ENCODE measurements at places on chromosomes 16 and 17.

- no peak for DNase-seq
Observed at GRCh38 chr17:79993390-79994227, 42.1 kb downstream of the TBC1D16 start.

- no peak for DNase-seq
Observed at GRCh38 chr17:58597371-58597770, 82.9 kb upstream of the MTMR4 start.

GRCh38 chr17:83177611-83178532 lies 98.5 kb downstream of the METRNL start:
- no peak for DNase-seq

DNA sequence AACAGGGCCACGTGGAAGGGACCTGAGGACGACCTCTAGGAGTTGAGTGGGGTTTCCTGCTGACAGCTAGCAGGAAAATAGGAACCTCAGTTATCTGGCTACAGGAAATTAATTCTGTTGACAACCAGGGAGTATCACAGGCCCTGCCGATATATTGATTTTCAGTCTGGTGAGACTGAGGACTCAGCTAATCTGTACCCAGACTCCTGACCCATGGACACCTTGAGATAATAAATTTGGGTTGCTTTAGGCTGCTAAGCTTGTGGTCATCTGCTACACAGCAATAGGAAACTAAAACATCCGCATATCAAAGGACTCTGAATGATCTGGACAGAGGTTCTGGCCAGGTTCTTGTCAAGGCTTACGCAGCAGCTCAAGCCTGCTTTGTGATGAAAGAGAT lies 80.8 kb upstream of the CNEP1R1 start:
- DNase-seq = no peak

DNA sequence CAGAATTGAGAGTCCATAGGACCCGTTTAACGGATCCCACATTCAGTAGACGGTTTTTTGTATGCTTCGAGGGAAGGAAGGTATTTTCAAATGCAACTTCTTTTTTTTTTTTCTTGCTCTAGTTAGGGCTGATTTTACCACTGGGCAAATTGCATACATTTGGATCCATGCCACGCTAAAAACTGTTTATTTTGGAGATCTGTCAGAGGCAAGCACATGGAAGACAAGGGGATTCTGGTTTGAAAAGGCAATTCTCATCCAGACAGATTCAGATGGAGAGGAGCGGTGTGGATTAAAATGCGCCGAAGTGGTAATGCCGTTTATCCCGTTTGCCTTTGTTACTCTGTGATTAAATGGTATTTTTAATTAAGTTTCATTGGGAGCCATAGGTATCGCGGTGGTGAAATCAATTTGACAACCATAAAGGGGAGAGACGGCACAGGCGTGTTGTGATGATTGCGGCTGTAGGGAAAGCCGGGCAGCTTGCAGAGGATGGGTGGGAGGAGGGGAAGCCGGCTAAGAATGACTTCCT lies 170.4 kb downstream of the IRX3 start:
- no peak for DNase-seq

DNA sequence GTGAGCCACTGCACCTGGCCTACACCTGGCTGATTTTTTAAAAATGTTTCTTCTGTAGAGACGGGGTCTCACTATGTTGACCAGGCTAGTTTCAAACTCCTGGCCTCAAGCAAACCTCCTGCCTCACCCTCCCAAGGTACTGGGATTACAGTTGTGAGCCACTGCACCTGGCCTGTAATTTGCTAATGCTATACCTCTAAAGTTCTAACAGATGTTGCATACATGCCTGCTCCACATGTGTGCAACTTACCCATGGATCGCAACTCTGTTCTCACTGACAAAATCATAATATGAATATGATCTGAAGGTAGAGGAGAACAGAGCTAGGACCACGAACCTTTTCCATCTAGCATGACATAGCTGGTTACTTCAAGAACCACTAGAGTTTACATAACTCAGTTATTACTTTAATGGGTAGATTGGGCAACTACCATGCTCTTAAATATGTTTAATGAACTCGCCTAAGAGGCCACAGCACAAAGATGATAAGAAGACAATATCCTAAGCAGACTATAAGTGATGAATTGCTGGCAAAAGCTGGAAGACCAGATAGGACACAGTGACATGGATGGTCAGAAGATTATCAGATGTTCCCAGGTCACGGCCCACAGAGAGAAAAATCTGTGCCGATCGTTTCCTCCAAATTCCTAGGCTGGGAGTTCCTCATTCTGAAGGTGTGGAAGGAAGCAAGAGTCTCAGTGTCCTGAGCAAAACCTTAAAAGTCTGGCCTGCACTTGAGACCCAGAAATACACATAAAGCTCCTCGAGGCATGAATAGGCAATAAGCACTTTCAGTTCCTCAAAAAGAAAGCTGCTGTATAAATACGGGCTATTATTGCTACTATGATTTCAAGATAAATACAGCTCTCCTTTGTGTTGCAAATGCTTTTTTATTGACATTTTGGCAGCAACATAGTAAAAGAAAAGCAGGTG lies 53.6 kb upstream of the ICAM2 start:
- no peak for DNase-seq

DNA sequence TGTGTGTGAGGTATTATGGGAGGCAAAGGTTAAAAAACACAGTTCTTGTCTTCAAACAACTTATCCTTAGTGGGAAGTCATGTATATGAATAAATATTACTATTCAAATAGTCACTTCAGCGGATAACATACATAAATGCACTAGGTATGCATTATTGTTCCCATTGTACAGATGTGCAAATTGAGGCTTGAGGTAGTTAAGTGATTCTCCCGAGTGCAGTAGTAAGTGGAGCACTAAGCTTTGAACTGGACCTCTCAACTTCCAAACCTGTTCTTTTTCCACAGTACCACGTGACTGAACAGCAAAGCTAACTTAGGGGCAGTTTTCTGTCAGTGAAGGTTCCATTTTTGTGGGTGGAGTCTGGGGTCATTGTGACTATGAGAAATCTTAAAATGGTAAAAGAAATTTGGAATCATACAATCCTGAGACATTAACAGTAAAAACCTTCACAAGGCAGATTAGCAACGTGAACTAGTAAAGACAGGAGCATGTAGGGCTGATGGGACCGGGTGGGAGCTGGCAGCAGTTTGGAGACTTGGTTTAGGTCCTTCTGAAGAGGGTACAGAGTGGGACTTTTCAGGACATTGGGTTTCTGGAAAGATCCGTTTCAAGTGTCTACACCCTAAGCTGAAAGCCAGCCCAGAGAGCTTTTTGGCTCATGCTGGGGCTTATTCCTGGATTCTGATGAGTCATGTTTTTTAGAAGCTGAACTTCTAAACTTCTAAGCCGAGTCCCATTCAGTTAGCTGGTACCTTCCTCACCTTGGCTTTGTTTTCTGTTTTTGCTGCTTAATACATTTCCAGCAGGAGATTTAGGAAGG lies 204.9 kb downstream of the PRKCA start:
- no peak for DNase-seq

- no peak for DNase-seq
Observed at GRCh38 chr16:54631782-54632181, 298.9 kb upstream of the IRX5 start.

DNA sequence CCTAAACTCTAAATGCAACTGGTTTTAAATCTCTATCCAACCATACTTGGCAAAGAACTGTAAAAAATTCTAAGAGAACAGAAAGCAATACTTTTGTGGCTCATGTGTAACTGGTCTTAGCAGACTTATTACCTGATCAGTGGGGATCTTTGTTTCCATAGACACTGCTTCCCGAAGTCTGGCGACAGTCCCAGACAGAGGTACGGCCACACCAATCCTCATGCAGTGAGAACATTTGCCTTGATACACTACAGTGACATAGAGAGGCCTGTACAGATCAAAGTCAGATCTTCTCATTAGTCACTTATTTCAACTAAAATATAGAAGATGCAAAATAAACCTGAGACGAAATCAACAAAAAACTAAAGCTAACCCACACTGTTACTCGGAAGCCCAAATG lies 43.9 kb downstream of the USP31 start:
- no peak for DNase-seq

- no peak for DNase-seq
Observed at GRCh38 chr16:59719121-59719520, 985.0 kb upstream of the GOT2 start.

DNA sequence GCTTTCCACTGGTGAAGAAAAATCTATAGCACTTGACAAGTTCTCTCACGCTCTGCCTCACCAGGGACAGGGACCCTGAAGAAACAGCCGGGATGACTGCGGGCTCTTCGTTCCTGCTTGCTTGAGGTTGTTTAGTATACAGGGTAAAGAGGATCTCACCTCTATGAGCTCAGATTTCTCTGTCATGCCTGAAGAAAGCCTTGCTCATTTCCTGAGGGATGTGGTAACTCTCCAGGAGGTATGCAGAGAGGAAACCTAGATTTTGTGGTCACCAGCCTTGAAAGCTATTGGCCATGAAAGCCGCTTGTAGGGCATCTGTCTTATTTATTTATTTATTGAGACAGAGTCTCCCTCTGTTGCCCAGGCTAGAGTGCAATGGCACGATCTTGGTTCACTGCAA lies 23.2 kb downstream of the USP43 start:
- no peak for DNase-seq

GRCh38 chr16:3536851-3537250 lies 36.0 kb downstream of the CLUAP1 start:
- no peak for DNase-seq

DNA sequence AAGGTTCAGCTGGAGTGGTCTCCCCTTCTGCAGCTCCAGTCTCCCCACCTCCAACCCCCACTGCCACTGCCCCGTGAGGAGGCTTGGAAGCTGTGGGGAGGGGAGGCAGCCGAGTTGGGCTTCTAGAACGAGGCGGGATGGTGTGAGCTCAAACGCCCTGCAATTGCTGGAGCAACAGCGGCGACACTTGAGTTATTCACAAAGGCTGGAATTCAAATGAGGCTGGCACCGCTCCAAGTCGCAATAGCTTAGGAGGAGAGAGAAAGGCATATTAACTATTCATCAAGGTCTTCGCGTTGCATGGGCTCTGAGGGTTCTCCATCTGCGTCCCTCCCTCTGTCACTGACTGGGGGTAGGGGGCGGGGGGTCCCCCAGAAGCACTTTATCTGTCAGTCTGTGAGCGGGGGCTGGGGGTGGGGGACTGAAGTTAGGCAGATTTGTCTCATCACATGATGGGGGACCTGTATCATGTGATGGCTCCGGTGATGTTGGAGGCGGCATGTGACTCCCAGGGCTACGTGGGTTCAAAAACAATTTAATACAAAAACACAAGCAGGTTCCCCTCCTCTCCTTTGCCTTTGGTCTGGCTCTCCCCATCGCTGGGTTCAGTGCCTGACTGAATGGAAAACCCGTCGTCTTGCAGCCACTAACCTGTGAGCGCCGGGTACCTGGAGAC lies 70.5 kb downstream of the RBBP6 start:
- no peak for DNase-seq

DNA sequence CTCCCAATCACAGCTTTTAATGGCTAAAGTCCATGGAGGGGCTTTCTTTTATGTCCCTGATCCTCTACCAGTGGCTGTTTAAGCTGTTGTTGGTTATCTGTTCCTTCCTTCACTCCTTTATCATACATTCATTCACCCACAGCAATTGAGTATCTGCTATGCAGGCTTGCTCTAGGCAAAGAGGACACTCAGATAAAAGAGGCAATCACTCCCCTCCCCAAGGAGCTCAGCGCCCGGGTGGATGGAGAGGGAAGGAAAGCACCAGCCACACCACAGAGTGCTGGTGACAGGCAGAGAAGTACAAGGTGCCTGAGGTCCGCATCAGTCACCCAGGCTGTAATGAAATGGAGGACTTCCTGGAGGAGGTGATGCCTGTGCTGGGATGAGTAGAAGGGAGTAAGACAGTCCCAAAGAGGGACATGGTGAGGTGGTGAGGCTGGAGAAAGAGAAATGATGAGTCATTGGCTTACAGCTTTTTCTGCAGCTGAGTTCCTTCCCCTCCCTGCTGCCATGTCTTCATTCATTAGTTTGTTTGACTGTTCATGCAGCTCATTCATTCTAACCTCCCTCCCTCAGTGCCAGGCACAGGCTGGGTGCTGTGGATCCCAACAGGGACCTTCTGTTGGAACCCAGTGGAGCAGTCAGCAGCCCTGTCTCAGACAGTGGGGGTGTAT lies 12.8 kb upstream of the NGFR start:
- DNase-seq = no peak

DNA sequence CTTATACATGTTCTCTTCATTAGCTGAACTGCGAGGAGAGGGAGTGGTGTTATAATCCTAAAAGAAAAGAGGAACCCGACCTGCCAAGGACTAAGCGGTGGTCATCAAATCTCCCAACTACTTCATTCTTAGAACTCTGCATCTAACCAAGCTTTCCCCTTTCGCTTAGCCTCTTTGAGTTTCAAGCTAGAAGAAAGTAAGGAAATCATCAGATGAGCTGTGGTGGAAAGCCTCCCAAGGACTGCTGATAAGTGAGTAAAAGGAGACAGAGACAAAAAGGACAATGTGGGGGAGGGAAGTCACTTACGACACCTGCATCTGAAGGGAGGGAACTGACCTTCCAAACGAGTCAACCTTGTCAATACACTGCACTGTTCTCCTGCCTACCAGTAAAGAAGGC lies 121.3 kb downstream of the TRIM37 start:
- no peak for DNase-seq

GRCh38 chr16:10805334-10805733 lies 13.3 kb downstream of the TVP23A start:
- DNase-seq = no peak

- no peak for DNase-seq
Observed at GRCh38 chr17:32943647-32944191, 15.8 kb downstream of the TMEM98 start.

GRCh38 chr17:50115756-50116155 lies 14.2 kb downstream of the SAMD14 start:
- DNase-seq = no peak

DNA sequence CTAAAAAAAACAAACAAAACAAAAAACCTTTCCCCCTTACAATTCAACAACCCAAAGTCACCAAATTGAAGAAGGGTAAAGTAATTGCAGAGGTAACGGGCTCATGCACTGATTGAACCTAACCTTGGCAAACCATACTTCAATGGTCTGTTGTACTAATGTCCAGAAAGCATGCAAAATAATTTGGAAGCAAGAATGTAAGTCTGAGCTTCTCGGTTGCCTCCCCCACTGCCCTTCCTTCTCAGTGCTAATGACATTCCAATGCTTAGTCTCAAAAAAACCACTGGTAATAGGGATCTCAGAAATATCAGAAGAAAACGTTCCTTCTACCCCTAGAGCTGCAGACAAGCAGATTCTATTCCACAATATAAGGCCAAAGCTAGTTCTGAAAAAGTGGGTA lies 15.8 kb downstream of the KRABD2 start:
- no peak for DNase-seq

- no peak for DNase-seq
Observed at GRCh38 chr16:73066927-73067670, 19.2 kb upstream of the ZFHX3 start.

- no peak for DNase-seq
Observed at GRCh38 chr17:66240630-66241029, 11.4 kb upstream of the APOH start.

GRCh38 chr17:32529604-32530003 lies 42.8 kb downstream of the CDK5R1 start:
- DNase-seq = no peak
